ENCODE measurements at places on chromosomes 11 and 22. TPM values are rescaled to one million over a fixed set of nuclear protein-coding genes. Genes with fewer than 3 reads are reported as not detected.

DNA sequence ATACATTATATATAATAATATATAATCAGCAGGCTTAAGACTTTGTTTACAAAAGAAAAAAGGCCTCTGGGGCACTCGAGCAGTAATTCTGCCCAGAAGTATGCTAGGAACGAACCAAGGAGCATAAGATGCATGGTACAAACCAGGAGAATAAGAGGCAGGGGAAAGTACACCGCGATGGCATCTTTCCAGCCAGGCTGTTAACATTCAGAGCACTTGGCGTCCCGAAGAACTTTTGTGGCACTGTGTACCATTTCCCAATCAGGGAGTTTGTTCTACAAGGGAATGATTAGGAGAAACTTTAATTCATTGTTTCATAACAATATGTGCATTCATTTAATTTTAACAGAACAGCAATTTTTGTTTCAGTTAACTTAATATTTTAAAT lies 125.1 kb downstream of the WT1 start:
- DNase-seq, result no peak

DNA sequence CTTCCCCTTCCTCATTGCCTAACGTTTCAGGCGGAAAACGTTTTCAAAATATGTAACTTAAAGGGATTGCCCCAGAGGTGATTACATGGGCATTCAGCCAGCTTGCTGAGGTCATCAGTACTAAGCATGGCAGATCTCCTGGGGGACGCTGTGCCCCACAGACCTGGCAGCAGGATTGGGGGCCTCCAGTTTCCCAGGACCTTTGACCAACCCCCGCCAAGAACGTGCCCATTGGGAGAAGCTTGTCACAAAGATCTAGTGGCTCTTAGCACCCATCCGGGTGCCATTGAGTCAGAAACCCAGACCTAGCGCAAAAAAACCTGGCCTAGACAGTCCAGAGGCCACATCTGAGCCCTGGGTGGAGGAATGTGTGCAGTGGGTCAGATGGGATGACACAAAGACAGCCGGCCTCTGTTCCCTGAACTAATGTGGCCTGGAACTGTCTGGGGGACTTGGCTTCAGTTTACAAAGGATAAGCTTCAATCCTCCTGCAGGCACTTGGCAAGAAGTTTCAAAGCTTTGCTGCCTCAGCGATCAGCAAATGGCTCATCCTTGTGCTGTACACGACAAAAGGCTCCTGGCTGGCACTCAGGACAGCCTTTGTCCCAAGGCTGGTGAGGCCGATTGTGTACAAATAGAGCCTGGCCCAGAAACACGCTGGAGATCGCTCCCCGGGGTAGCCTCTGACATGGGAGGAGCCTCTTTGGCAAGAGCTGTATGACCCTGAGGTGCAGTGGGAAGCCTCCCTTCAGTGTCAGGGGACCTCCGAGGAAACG lies 9.5 kb downstream of the C1QTNF6 start:
- DNase-seq, result no peak

GRCh38 chr11:17850336-17850735 lies 115.8 kb downstream of the KCNC1 start:
- DNase-seq, result no peak

DNA sequence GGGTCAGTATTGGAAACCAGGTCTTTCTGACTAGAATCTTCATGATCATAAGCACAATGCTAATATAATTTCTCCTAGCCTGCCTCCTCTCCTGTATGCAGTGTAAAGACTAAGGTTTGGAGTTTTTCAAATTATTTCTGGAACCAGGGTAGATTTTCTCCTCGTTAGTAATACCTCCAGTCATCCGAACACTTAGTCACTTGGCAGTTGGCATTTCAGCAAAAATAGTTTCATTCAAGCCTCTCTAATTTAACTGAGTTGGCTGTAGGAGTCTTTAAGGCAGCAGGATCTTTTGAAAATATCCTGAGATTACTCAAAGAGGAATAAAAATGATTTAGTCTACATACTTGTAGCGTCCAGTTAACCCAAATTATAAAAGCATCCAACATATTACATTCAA lies 6.3 kb downstream of the TYR start:
- no peak for DNase-seq

The ARHGAP42 gene
- total RNA-seq, result 15.5 TPM

The WNT7B gene
- total RNA-seq, result 46.7 TPM

The VSIG10L2 gene
- 4.7 TPM for total RNA-seq

GRCh38 chr11:48081151-48082010 lies 101.0 kb downstream of the PTPRJ start:
- DNase-seq, result peak; percentile 84

GRCh38 chr11:1450949-1451710 lies 35.4 kb downstream of the MOB2 start:
- no peak for DNase-seq

DNA sequence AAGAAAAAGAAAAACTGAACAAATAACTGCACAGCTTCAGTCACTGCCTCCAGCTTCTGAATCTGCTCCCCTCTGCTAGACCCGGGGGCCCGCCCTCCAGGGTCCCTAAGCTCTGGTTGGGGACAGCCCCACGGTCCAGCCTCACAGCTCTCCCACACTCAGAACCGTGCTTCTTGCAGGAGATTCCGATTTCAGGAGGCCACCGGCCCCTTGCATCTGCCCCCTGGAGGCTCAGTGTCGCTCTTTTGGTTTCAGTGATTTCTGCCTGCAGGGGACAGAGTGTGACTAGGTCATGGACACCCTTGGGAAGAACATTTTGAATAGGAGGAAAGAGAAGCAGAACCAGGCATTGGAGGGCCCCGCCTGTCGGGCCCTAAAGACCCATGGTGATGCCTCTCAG lies 23.1 kb upstream of the RPS3 start:
- no peak for DNase-seq

GRCh38 chr11:117551761-117552343 lies 224.2 kb downstream of the CEP164 start:
- DNase-seq, result no peak

DNA sequence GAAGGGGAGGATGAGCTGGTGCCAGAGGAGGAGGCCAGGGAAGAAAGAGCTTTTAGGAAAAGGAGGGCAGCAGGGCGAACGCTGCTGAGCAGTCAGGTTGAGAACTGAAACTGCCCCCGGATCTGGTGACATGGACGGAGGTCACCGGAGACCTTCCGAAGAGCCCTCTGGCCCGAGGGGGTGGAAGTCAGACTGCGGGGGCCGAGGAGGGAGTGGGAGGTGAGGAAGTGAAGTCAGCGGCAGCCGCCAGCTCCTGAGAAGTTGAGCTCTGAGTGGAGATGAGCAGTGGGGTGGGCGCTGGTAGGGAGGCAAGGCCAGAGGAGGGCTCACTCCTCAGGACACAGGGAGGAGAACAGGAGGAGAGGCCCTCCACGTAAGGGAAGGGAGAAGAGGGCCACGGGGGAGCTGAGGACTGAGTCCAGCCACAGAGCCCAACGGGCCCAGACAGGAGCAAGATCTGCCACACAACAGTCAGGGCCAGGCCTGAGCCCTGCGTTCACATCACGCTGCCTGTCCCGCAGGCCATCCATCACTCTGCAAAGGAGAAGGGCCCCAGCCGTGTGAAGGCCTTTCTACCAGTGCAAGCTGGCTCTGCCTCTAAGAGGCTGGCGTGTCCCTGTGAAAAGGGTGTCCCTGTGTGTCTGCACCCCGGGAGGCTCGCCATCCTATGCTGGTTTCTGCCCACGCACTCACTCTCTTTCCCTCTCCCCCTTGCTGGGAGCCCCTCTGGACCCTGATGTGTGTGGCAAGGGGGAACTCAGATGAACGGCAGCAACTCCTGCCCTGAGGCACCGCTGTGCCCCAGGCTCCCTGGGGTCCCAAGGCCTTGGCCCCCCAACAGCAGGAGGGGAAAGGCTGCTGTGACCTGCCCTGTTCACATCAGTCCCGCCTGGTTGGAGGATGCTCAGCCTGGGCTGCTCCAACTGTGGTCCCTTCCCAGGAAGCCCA lies 19.0 kb upstream of the LRRC32 start:
- DNase-seq, result no peak

DNA sequence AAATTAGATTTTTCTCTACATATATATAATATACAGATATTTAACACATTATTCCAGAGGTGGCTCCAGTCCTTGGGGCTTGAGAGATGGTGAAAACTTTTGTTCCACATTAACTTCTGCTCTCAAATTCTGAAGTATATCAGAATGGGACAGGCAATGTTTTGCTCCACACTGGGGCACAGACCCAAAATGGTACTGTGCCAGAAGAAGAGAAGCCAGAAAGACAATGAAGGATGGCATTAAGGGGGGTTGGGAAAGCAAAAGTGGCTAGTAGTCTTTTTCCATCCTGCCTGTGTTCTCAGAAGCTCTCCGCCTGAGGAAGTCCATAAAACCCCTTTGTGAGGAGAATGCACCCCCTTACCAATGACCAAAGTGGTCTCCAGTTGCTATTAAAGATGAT lies 40.1 kb downstream of the OSBP start:
- no peak for DNase-seq

All from suprapubic skin (tissue), 4 donors.